ENCODE measurements at places on chromosomes 3 and 15. TPM values are rescaled to one million over a fixed set of nuclear protein-coding genes. Genes with fewer than 3 reads are reported as not detected.

DNA sequence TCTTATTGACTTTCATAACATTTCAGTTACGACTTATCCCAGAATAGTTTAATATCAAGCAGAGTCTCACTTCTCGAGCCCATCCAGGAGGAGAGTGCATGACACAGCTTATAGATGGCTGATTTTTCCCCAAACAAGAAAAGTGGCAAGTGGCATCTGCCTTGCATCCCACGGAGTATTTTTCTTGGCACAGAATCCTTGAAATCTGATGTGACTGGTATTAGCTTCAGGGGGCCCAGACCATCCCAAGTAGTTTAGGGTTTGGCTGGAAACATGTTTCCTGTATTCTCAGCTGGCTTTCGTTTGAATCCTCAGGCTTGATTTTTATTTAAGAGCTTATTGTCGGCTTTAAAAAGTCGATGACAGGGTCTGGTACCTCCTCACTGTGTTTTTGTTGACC is 20.7 kb upstream of the FBXL22 start:
- no peaks in the 10 kb centered on the region for H3K4me1 ChIP-seq
- H3K27me3 ChIP-seq, result no peaks in the 10 kb centered on the region
- no peak overlapping the region for H3K27ac ChIP-seq
- no peak for DNase-seq

The TRIP4 gene
- 17.1 TPM for total RNA-seq

DNA sequence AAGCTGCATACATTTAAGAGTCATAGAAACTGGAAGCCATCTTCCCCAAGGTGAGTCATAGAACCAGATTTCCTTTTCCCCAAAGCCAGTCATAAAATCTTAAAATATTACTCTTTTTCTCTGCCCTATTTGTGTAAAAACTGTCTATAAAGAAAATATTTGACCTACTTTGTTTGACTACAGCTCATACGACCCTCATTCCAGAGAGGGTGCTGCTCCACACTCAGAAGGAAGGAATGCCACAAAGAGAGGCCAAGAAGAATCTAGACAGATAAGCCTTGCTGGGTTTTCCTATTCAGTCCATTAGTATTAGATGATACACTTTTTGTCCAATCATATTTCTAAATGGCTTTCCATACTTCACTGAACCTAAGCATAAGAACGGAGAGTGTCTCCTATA is 671.6 kb upstream of the SGO1 start:
- no peak overlapping the region for H3K27ac ChIP-seq
- no peak for DNase-seq
- H3K36me3 ChIP-seq, result no peaks in the 10 kb centered on the region
- no peaks in the 10 kb centered on the region for H3K4me1 ChIP-seq
- no peaks in the 10 kb centered on the region for H3K27me3 ChIP-seq

DNA sequence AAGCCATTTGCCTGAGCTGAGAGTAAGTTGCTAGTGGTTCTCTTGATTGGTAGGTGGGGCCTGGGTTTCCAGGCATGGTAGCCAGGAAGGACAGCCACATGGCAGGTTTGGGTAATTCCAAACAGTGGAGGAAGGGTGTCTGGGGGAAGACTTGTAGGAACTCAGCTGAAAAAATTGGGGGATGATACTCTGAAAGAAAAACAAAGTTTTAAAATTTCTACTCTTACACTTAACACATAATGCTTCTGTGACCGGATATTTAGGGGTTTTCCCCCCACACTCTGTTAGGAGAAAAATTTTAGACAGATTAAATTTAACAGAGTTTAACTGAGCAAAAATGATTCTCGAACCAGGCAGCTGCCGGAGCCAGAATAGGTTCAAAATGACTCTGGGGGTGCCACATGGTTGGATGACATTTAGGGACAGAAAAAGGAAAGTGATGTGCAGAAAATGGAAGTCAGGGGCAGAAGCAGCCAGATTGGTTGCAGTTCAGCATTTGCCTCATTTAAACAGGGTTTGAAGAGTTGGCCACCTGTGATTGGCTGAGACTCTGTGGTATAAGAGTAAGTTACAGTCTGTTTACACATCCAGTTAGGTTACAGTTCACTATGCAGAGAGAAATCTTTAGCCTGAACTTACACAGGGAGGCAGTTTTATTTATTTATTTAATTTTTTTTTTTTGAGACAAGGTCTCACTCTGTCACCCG is 8.1 kb downstream of the B2M start:
- no peaks in the 10 kb centered on the region for H3K4me1 ChIP-seq
- H3K27ac ChIP-seq, result no peak overlapping the region
- no peak for DNase-seq
- no peaks in the 10 kb centered on the region for H3K27me3 ChIP-seq
- H3K36me3 ChIP-seq, result no peaks in the 10 kb centered on the region
- H3K4me3 ChIP-seq, result no peak overlapping the region

- H3K4me1 ChIP-seq, result no peaks in the 10 kb centered on the region
- H3K27me3 ChIP-seq, result no peaks in the 10 kb centered on the region
- no peaks in the 10 kb centered on the region for H3K36me3 ChIP-seq
- H3K27ac ChIP-seq, result no peak overlapping the region
- no peak for DNase-seq
- H3K4me3 ChIP-seq, result no peak overlapping the region
Observed at GRCh38 chr15:38150148-38150547, 102.5 kb upstream of the SPRED1 start.

DNA sequence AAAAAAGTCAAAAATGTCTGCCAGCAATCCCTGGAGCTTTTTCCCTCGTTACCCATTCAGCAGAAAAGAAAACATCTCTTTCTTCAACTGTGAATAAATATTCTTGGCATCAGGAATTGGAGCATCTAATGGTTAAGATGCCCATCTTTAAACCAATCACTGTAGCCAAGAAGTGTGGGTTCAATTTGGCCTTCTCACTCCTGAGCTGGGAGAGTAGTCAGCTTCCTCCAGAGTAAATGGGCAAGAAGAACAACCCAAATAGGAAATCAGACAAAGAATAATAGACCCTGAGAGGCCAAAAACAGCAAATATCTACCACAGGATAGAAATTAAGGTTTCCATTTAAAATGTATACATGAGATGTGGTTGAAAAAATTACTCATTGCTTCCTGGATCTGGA is 508.0 kb upstream of the MDFIC2 start:
- no peaks in the 10 kb centered on the region for H3K36me3 ChIP-seq
- H3K4me1 ChIP-seq, result no peaks in the 10 kb centered on the region
- no peak overlapping the region for H3K27ac ChIP-seq
- no peaks in the 10 kb centered on the region for H3K27me3 ChIP-seq
- DNase-seq, result no peak

DNA sequence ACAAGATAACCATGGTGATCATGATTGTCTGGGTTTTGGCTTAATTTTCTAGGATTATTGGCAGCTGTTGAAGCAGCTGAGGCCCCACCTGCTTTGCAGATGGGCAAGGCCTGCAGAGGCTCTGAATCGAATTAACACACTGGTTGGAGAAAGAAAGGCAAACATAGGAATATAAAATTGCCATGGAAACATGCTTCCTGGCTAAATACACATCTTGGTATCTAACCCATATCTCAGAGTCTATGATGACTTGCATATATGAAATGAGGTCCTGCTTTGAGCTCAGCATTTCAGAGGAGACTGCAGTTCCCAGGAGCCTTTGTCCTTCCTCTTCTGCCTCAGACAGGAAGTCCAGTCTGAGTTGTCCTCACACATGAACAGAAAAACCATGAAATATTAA is 24.3 kb upstream of the SV2B start:
- H3K27ac ChIP-seq, result no peak overlapping the region
- H3K36me3 ChIP-seq, result no peaks in the 10 kb centered on the region
- H3K4me1 ChIP-seq, result no peaks in the 10 kb centered on the region
- no peak overlapping the region for H3K4me3 ChIP-seq
- H3K27me3 ChIP-seq, result no peaks in the 10 kb centered on the region
- DNase-seq, result no peak

DNA sequence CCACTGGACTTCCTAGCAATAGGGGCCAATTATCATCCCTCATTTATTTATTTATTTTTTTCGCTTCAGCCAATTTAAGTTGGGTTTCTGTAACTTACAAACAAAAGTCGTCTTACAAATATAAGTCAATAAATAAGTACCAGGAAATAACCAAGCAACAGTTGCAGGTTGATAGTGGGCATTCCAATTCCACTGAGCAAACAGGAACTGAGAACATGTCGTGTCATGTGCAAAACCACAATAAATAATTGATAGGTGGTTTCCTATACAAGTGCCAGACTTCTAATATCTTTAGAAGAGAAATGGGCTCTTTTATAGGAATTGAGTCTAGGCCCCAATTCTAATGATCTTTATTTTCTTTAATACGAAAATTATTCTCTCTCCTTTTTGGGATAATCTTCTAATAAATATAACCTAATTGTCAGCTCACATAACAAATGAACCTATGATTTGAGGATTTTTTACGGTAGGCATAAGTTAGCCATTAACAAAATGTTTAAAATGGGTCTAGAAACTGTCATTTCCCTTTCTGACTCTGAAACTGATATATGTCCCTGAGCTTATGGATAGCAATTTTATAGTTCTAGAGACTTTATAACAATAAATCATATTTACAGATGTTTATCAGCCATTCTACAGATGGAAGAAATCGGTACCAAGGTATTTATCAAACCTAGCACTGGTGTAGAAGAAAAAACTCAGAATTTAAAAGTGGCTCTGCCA is 571.8 kb downstream of the FOXP1 start:
- H3K27me3 ChIP-seq, result no peaks in the 10 kb centered on the region
- no peak overlapping the region for H3K4me3 ChIP-seq
- H3K4me1 ChIP-seq, result peaks cover 7% of the 10 kb centered on the region
- no peak overlapping the region for H3K27ac ChIP-seq
- no peak for DNase-seq
- no peaks in the 10 kb centered on the region for H3K36me3 ChIP-seq

GRCh38 chr3:54159917-54160316 is 37.6 kb downstream of the CACNA2D3 start:
- DNase-seq, result no peak
- no peak overlapping the region for H3K4me3 ChIP-seq
- no peaks in the 10 kb centered on the region for H3K36me3 ChIP-seq
- H3K27me3 ChIP-seq, result no peaks in the 10 kb centered on the region
- no peak overlapping the region for H3K27ac ChIP-seq

DNA sequence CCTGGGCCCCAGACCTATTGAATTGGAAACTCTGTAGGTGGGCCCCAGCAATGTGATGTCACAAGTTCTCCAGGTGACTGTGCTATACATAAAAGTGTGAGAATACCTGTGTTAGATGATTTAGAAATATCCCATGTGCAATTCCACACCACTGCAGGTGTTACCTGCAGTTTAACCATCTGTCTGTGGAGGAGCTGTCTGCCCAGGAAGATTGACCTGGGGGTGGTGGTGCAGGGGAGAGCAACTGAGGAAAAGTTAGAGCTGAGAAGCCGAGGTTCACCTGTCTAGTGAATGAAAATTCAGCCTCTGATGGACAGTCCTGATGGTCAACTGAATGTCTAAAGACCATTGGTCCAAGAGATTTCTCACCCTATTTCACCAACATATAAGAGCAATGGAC is 132.2 kb upstream of the SLC24A5 start:
- no peak for DNase-seq
- H3K36me3 ChIP-seq, result no peaks in the 10 kb centered on the region
- H3K4me1 ChIP-seq, result peaks cover 5% of the 10 kb centered on the region
- H3K27me3 ChIP-seq, result no peaks in the 10 kb centered on the region
- no peak overlapping the region for H3K27ac ChIP-seq

GRCh38 chr3:106047221-106047620 is 178.4 kb upstream of the CBLB start:
- no peak overlapping the region for H3K27ac ChIP-seq
- no peaks in the 10 kb centered on the region for H3K27me3 ChIP-seq
- no peaks in the 10 kb centered on the region for H3K36me3 ChIP-seq
- H3K4me3 ChIP-seq, result no peak overlapping the region
- no peaks in the 10 kb centered on the region for H3K4me1 ChIP-seq

The CADPS gene
- total RNA-seq, result 56.4 TPM

GRCh38 chr3:79199966-79200365 is 567.8 kb downstream of the ROBO1 start:
- no peaks in the 10 kb centered on the region for H3K36me3 ChIP-seq
- DNase-seq, result no peak

The RASGRP1 gene
- 7.4 TPM for total RNA-seq

GRCh38 chr3:176174060-176174459 is 1023.2 kb downstream of the TBL1XR1 start:
- no peaks in the 10 kb centered on the region for H3K27me3 ChIP-seq
- H3K36me3 ChIP-seq, result no peaks in the 10 kb centered on the region
- no peaks in the 10 kb centered on the region for H3K4me1 ChIP-seq
- no peak overlapping the region for H3K27ac ChIP-seq
- no peak overlapping the region for H3K4me3 ChIP-seq
- DNase-seq, result no peak

GRCh38 chr3:130854208-130854864 is 39.5 kb upstream of the ATP2C1 start:
- H3K27ac ChIP-seq, result no peak overlapping the region
- no peaks in the 10 kb centered on the region for H3K27me3 ChIP-seq
- H3K36me3 ChIP-seq, result no peaks in the 10 kb centered on the region

The RPL15 gene
- total RNA-seq, result 1,409 TPM

The FSIP1 gene
- total RNA-seq, result 5.8 TPM

The GCSAM gene
- total RNA-seq, result 0.06 TPM

- H3K36me3 ChIP-seq, result no peaks in the 10 kb centered on the region
- no peak overlapping the region for H3K27ac ChIP-seq
- no peak for DNase-seq
- H3K4me3 ChIP-seq, result no peak overlapping the region
Observed at GRCh38 chr3:127908202-127908601, 6.8 kb upstream of the KBTBD12 start.

- no peak overlapping the region for H3K4me3 ChIP-seq
- no peaks in the 10 kb centered on the region for H3K36me3 ChIP-seq
Observed at GRCh38 chr3:148604270-148605085, 93.2 kb upstream of the AGTR1 start.

DNA sequence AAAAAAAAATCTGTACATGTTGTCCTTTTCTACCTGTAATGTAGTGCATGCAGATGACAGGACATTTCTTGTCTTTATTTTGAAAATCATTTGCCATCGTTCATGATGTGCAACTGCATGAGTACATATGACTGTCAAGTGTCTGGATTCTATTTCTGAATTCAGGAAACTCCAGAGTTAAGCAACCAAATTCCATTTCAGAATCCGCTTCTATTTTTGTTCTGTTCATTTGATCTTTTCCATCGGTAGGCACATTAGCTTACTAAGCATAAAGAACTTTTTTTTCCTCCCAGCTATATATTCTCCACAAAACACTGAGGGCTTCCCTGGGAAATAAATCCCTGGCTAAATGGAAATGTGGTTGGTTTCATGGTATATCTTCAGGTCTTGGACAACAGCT is 365.6 kb downstream of the PTPRG start:
- DNase-seq, result no peak
- H3K4me3 ChIP-seq, result no peak overlapping the region
- peaks cover 9% of the 10 kb centered on the region for H3K4me1 ChIP-seq
- H3K27me3 ChIP-seq, result no peaks in the 10 kb centered on the region
- H3K27ac ChIP-seq, result no peak overlapping the region

Measured in testis (tissue), 5 donors.